ENCODE measurements at places on chromosomes 16 and 17.

- peak; percentile 63 for DNase-seq
These were observed 57.0 kb downstream of the ABR start for GRCh38 chr17:1122533-1123392.

- DNase-seq, result no peak
These were observed 4.5 kb downstream of the CFAP119 start for GRCh38 chr16:30757316-30757715.

GRCh38 chr16:1689853-1690252 lies 11.8 kb downstream of the JPT2 start:
- no peak for DNase-seq

DNA sequence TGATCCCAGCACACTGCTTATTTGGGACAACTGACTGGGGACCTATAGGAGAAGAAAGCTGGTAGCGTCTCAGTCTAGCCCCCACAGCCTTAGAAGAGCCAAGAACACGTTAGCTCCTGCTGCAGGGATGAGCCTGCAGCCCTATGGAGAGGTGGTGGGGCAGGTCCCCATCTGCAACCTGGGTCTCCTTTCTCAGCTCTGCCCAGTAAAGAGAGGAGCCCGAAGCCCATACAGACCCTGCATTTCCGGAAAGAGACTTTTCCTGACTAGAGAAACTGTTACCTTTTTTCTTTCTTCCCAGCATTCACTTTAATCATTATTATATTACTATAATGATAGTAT lies 788 bp downstream of the METTL22 start:
- DNase-seq, result no peak

- peak; percentile 14 for DNase-seq
These were observed 24.2 kb downstream of the SGSH start for GRCh38 chr17:80195671-80196529.

DNA sequence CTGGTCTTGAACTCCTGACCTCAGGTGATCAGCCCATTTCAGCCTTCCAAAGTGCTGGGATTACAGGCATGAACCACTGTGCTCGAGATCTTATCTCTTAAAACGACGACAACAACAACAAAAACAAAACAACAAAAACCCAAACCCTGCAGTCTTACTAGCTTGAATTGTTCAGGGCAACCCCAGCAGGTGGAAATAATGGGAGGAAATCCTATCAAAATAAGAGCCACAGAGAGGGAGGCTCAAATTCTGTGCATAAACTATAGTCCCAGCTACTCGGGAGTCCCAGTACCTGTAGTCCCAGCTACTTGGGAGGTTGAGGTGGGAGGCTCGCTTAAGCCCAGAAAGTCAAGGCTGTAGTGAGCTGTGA lies 16.5 kb upstream of the ATP6V0A1 start:
- DNase-seq, result no peak

GRCh38 chr16:17983847-17984639 lies 352.5 kb downstream of the NPIPA8 start:
- no peak for DNase-seq

GRCh38 chr17:77346765-77347164 lies 206.0 kb downstream of the SEC14L1 start:
- DNase-seq, result no peak

DNA sequence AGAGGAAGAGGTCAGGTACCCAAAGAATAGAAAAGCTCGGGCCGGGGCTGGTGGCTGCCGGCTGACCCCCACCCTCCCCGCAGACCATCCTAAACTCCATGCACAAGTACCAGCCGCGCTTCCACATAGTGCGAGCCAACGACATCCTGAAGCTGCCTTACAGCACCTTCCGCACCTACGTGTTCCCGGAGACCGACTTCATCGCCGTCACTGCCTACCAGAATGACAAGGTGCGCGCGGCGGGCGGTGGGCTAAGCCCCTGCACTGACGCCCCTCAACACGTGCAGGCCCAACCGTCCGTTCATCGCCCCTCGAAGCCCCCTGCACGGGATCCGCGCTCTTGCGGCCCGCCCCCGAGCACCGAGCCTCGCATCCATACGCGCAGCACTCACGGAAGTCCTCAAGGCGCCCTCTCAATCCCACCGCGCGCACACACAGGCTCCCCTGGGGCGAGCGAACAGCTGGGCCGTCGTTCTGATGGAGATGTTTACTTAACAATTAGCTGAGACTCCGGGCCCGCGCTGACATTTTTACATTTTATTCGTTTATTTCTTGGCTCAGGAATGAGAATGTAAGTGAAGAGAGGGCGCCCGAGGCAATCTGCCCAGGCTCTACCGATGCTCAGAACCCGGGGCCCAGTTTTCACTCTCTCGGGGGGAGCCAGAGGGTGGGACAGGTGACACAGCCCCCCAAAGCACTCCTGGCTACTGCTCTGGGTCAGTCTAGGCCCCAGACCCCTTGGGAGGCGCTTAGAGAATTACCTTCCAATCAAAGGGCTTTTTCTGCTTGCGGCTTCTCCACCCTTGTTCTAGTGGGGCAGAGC lies 3.5 kb downstream of the TBX2 start:
- DNase-seq, result no peak

DNA sequence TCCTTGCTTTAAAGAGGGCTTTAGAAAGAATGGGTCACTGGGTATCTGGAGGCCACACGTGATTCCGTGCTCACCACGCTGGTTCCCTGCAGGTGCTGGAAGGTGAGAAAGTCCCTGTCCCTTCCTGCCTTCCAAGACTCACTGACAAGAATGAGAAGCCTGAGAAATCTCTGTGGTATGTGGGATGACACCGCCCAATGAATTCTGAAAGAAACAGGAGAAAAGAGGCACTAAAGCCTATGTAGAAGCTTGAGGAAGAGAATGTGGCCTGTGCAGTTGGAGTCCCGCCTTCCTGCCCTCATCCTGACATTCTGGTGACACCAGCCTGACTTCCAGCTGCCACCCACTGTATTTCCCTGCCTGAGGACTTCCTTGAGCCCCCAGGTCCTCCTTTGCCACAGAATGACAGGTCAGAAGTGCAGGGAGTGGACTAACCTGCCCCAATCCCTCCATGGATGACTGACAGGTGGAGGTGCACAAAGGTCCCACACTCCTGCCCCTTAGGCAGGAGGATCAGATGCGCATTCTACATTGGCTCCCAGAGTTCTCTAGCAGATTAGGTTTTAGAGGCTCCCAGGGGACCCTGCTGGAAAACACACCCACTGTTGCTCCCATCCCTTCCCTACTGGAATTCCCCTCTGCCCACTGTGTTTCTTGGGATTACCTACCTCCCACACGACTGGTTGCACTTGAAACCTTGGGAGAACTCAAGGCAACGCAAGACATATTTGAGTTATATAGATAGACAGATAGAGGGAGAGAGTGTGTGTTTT lies 38.6 kb upstream of the TENT4B start:
- no peak for DNase-seq

GRCh38 chr17:29347831-29348629 lies 42.1 kb upstream of the TAOK1 start:
- DNase-seq, result no peak

DNA sequence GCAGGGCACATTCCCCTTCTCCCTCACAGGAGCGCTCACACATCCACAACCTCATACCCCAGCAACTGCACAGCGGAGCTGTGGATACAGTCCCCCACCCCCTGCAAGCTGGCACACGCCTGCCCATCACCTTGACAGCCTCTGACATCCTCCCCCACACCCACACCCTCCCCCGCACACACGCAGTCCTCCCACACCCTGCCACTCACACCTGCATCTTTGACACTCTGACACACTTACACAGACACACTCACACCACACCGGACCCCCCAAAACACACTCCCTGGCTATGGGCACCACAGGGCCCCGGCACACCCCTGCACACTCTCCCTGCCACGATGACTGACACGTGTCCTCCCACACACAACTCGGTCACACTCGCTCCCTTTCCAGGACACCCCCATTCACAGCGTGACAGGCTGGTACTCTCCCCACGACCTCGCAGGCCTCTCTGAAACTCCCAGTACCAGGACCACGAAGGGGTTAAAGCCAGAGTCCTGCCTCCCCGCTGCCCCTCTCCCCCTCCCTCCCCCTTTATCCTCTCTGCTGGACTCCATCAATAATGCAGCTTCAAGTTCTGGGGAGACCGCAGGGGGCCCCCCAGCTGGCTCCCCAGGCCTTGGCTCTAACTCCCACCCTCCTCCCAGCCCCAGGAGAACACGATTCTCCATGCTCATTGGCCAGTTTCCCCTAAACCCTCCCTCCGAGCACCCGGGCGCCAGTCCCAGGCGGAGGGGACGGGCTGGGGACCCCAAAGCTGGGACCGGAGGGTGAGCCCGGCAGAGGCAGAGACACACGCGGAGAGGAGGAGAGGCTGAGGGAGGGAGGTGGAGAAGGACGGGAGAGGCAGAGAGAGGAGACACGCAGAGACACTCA lies at the start of gene PPP1R1B:
PPP1R1B (plus strand) TSS at position 782 of the 876 bp plus-strand sequence. CDS start 441 bp downstream, outside the sequence.
- DNase-seq, result no peak

GRCh38 chr16:31071861-31072260 lies 2.2 kb downstream of the ZNF668 start:
- no peak for DNase-seq

- no peak for DNase-seq
These were observed 20.4 kb downstream of the KRT12 start for GRCh38 chr17:40846515-40847144.

- no peak for DNase-seq
These were observed 2.1 kb downstream of the SPAG9 start for GRCh38 chr17:51118330-51119195.

DNA sequence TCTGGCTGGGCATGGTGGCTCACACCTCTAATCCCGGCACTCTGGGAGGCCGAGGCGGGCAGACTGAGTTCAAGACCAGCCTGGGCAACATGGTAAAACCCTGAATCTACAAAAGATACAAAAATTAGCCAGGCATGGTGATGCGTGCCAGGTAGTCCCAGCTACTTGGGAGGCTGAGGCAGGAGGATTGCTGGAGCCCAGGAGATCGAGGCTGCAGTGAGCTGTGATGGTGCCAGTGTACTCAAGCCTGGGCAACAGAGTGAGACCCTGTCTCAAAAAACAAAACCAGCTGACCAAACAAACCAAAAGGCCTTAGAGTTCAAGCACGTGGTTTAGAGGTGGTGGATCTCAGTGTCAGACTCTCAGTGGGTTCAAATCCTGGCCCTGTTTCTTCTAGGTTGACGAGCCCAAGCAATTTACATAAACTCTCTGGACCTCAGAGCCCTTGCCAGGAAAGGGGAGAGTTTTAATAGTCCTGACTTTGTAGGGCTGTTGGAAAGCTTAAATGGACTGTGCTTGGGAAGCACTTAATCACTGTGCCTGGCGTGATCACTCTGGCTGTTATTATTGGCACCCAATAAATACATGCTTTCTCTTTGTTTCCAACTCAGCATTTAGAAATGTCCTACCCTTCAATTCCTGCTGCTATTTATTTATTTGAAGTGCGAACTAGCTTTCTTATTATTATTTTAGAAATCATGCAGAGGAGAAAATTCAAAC lies 44.7 kb downstream of the ABCC1 start:
- no peak for DNase-seq

DNA sequence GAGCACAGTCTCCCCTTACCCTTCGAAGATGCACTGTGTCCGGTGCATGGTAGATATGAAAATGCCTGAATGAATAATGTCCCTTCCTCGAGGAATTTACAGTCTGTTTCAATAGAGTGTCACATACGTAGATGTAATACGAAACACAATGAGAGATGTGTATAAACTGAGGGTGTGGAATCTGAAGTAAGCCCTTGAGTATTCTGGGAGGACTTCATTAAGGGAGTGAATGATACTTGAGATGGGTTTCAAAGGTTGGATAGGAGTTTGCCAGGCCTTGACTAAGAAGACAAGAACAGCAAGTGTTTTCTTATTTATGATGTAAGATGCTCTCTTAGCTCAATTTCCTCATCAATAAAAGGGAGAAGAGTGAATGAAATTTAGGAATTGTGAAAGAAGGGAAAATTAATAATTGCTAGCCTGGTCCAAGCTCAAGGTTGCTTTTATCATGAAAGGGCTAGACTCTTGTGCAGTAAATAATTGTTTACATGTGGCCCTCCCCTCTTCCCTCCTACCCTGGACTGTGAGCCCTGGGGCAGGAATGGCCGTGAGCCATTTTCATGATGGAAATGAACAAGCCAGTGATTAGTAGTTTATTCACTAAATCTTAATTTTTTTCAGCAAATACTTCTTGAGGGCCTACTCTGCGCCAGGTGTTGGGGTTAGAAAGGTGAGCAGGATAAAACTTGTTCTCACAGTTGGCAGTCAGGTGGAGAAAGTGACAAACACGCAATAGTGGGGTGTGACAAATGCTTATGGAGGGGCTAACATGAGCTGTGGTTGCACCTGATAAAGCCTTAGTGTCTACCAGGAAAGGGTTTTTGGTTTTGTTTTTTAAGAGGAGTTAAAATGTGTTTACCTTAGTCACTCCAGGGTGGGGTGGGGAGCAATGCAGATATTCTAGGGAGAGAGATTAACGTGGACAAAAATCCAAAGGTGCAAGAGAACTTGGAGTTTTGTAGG lies 1.6 kb downstream of the KIF22 start:
- no peak for DNase-seq

DNA sequence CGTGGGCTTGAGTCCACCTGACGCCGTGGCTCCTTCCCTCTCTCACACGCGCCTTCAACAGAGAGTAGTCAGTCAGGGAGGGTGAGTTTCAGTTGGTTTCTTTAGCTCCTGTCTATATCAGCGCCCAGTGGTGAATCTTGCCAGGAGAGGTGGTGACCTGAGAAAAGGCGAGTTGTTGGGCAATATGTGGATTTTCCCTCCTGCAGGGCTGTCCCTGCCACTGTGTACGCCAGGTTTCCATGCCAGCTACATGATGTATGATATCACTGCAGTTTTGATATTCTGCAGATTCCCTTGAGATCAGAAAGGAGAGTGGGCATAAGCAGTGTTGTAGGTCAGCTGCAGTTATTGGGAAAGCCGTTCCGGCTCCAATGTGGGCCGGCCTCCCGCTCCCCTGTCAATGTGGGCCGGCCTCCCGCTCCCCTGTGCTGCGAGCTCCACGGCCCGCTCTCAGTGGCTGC lies 31.4 kb downstream of the BANP start:
- no peak for DNase-seq

GRCh38 chr16:66539623-66540469 lies 10.1 kb downstream of the TK2 start:
- DNase-seq, result no peak

DNA sequence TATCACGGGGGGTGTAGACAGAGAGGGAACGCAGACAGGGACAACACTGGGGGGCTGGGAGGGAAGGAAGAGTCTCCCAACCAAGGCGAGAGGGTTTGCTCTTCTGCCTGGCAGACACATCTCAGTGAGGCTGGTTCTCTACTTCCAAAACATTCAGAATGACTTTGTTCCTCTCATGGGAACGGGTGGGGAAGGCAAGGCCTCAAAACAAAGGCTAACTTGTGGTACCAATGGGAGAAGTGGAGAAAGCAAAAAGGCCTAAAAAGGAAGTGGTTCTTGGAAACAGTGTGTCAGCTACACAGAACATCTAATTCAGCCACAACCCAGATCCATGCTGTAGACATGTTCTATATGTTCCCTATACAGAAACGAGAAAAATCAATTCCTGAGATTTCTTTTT lies 7.5 kb downstream of the FLOT2 start:
- no peak for DNase-seq

GRCh38 chr17:82780195-82780594 lies 28.3 kb downstream of the TBCD start:
- DNase-seq, result no peak

Data from stimulated activated naive B cell treated with anti-CD40 and anti-IgM and Interleukin-4, amounts not matched to agents 10 μg/mL and 1 μg/mL and 100 μg/mL, for 72 hours (primary cell).